Esophagus mucosa (tissue), 1 donor: ENCODE measurements at places on chromosomes 3 and 15. TPM values are rescaled to one million over a fixed set of nuclear protein-coding genes. Genes with fewer than 3 reads are reported as not detected.

GRCh38 chr3:167855306-167855705 lies 119.8 kb downstream of the SERPINI1 start:
- no peak for ATAC-seq

GRCh38 chr3:195872800-195873199 lies 35.6 kb downstream of the TNK2 start:
- no peak for ATAC-seq

- no peak for ATAC-seq
These were observed 792.8 kb downstream of the ZPLD1 start for GRCh38 chr3:103227651-103228050.

- ATAC-seq = no peak
These were observed 79.4 kb downstream of the ZPLD1 start for GRCh38 chr3:102514241-102514640.

DNA sequence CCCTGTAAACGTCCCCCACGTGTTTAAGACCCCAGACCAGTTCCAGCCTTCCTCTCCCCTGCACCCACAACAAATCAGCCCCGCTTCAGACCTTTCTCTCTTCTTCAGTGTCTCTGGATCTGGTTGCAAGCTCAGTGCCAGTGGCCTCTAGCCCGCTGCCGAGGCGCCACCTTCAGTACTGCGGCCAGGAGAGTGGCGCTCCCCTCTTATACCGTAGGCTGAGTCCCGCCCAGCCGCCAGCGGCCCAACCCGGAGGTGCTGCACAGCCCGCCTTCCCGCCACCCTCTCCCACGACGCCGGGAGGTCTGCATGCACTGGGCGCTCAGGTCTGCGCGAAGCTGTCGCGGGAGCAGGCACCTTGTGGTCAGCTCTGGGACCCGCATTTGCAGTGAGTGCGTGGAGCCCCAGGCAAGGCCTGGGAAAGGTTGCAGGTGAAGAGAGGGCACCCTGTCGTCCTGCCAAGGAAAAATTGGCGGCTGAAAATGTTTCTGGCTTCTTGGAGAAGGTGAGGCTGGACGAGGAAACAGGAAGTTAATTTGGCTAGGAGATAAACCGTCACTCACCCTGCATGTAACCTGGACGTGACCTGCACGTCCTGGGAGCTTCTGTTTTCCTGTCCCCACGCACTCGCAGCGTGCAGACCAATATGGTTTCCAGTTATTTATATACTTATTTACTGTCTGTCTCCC lies at the start of gene C2CD4B:
C2CD4B (minus strand) TSS at position 182 of the 689 bp plus-strand sequence. CDS start 301 bp downstream, outside the sequence.
- ATAC-seq = peak; percentile 90

Gene TEX9
- total RNA-seq = 9.2 TPM

DNA sequence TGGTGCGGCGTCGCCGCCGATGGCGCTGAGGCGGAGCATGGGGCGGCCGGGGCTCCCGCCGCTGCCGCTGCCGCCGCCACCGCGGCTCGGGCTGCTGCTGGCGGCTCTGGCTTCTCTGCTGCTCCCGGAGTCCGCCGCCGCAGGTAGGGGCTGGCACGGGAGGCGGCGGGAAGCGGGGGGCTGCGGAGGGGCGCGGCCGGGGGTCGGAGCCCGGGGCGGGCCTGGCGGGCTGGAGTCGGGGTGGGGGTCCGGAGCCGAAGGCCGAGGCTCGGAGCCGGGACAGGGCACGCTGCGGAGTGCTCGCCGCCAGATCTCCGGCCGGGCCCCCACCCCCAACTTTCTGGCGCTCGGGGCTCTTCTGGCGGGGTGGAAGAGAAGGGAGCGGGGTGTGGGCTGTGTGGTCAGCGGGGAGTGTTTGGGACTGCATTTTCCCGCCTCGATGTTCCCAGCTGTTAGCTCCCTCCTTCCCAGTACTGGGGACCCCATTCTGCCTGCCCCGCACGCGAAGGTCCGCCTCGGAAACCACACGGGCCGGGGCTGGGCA lies 299 bp downstream of the TYRO3 start:
- ATAC-seq = no peak

DNA sequence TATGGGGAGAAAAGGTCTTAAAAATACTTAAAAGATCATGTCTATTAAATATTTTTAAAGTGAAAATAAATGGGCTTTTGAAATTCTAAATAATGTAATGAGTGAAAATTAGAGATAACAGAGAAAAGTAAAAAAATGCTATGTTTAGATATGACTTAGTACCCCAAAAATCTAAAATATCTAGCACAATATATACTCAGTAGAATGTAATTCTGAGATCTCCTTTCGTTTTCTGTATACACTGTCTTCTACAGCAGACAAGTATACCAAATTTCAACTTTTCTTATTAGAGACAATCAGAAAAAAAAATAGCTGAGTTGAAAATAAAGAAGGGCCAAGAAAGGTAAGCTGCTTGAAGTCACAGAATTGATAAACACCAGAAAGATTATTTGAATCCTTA lies 140.8 kb downstream of the ADAM10 start:
- no peak for ATAC-seq

DNA sequence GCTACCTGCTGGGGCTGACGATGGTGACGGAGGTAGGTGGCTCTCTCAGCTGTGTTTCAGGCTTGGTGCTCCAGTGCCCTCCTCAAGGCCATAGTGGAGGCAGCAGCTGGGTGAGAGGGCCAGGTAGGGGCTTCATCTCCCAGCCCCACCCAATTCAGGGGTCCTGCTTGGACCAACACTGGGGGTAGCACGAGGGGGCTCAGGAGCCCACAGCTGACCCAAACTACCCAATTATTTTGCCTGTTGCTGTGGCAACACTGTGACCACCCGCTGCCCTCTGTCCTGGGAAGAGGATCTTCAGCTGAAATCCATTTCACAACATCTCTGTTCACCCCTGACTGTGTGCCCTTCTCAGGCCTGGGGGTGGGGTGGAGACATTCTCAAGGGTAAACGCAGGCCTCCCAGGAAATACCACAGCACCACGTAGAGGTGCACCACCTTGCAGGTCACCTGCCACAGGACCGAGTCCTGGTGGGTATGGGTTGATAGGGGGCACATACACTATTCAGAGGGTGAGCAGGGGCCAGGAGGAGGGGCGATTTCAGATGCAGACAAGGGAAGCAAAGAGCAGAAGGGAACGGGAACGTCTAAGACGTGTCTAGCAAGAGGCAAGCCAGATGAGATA lies 62.7 kb downstream of the GRIP2 start:
- no peak for ATAC-seq

Gene DISP2
- 0.28 TPM for total RNA-seq

- ATAC-seq = no peak
These were observed 33.6 kb downstream of the BTD start for GRCh38 chr3:15635121-15635661.

- no peak for ATAC-seq
These were observed 71.2 kb upstream of the ST3GAL6 start for GRCh38 chr3:98691897-98692296.

GRCh38 chr3:117165176-117165575 lies 455.6 kb downstream of the TUSC7 start:
- no peak for ATAC-seq

GRCh38 chr3:124826703-124827102 lies 60.5 kb downstream of the ITGB5 start:
- peak; percentile 89 for ATAC-seq

DNA sequence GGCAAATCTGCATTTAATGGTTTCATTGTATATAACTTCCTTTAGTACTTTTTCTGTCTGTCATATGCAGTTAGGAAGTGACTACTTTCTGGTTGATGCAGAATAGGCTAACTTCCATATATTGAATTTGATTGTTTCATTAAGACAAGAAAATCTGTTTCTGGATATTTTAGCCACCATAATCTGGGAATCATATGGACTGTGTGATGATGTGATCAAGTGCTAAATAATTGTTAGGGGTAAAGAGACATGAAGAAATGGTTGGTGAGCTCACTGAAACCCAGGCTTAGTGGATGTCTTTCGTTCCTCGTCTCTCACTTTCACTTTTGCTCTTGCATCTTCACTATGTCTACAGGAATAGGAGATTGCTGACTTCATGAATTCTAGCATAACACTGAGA lies 3.5 kb upstream of the MNS1 start:
- ATAC-seq = no peak

DNA sequence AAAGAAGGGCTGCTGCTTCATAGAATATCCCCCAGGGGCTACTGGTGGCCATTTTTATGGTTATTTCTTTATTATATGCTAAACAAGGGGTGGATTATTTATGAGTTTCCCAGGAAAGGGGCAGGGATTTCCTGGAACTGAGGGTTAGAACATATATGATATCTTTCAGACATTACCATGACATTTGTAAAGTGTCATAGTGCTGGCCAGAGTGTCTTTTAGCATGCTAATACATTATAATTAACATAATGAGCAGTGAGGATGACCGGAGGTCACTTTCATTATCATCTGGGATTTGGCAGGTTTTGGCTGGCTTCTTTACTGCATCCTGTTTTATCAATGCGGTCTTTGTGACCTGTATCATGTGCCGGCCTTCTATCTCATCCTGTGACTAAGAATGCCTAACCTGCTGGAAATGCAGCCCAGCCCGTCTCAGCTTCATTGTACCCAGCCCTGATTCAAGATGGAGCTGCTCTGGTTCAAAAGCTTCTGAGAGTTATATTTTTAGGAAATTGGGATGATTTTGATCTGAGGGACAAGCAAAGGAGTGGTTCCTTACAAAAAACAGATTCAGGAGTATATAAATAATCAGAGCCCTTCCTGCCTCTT lies 9.1 kb upstream of the ZBTB20 start:
- no peak for ATAC-seq

Gene AVEN
- total RNA-seq = 15.1 TPM

DNA sequence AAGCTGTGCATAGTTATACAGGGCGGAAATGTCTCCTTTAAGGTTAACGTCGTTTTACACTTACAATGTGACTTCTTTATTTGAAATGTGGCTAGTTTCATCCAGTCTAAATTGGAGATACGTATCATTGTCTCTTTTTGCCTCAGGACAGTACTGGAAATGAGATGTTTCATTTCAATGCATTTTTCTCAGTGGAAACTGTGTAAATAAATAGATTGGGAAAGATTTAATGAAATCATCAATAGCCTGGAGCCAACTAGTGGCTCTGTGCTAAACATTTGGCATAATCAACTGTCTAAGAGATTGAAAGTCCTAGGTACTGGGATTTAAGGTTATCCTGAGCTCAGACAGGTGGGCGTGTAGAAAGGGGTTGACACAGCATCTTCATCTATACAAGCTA lies 691.5 kb upstream of the CCDC54 start:
- no peak for ATAC-seq

DNA sequence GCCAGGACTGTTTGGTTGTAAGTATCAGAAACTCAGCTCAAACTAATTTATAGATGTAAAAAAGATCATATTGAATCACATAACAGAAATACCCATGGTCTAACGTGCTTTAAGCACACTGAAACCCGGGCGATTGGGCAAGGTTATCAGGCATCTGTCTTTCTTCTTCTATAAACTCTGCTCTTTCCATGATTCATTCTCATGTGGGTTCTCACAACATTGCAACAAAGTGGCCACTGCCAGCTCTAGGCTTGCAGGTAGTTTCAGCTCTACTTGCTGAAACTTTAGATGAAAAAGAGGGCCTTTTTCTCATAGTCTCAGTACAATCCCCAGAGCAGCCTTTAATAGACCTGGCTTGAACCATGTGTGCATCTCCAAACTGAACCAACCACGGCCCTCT lies 456.1 kb downstream of the MFSD1 start:
- ATAC-seq = no peak

Gene HAPLN3
- 5.6 TPM for total RNA-seq

Gene FEZF2
- total RNA-seq = not detected

GRCh38 chr3:14253707-14254382 lies 75.2 kb downstream of the LSM3 start:
- no peak for ATAC-seq

- ATAC-seq = no peak
These were observed 187.8 kb downstream of the TUSC7 start for GRCh38 chr3:116897382-116897781.

DNA sequence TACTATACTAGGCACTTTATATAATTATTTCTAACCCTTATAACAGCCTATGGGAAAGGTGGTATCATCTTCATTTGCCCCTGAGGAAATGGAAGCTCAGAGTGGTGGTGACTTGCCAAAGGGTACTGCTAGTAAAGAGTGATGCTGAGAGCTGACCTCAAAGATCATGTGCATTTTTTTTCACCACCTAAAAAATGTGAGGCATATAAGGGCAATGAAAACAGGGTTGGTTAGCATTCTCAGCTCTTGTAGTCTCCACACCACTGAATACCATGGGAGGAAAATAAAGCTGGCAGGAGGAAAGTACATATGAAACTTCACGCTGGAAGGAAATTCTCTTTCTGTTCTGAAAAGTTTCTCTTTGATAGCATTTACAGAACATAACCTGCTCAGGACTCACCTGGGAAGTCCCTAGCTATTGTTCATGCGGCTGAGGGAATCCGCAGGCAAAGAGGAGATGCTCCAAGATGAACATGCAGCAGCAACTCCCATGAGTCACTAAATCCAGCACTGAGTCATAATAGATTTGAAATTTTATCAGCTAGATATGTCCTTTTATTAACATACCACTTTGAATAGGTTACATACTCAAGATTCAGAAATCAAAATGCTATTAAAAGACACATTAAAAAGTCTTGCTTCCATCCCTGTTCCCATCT lies 17.3 kb downstream of the FAIM start:
- ATAC-seq = peak; percentile 93

DNA sequence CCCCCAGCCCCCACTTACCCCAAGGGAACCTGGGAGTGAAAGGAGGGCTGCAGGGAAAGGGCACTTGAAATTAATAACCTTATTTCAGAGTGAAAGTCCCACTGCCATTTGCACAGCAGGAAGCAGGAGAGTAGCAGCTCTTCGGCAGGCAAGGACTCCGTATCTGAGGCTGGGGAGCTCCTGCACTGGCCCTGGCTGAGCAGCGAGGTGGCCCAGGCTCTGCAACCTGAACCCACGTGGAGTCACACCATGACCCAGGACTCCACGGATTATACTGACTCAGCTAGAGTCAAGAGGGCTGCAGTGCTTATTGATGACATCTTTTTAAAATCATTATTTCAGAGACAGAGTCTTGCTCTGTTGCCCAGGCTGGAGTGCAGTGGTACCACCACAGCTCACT lies 214.5 kb downstream of the XXYLT1 start:
- ATAC-seq = no peak

Gene ADCY5
- total RNA-seq = 2.7 TPM

Gene RSL24D1
- total RNA-seq = 47.7 TPM

- ATAC-seq = peak; percentile 78
These were observed 54.4 kb downstream of the EIF3J start for GRCh38 chr15:44591326-44591725.

GRCh38 chr3:156915372-156915771 lies 89.2 kb downstream of the LEKR1 start:
- no peak for ATAC-seq

- ATAC-seq = no peak
These were observed 38.2 kb upstream of the PLCL2 start for GRCh38 chr3:16846373-16847080.

Gene DTWD1
- 8.9 TPM for total RNA-seq

DNA sequence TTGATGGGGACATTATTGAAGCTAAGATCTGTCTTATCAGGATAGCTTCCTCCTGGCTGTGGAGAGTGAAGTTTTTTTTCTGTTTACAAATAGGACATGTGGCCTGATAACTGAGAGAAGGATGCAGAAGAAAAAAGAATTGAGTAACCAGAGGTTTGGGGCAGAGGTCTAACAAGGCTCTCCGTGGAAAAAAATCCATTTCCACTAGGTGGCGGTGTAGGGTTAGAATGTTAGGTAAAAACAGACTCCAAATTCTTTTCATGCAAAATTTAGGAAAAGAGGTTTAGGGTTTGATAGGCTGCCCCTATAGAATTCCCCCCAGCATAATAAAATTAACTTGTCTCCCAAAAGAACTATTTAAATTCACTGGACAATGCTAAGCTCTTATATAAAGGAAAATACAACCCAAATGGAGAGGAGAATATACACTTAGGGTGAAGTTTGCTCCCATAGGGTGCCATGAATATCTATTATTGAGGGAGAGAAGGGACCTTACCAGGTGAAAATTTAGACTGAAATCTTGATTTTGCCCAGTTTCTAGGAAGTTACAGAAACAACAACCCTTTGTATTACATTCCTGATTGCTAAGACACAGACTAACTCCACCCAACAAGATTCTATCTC lies 1560.4 kb downstream of the OTOL1 start:
- no peak for ATAC-seq
